Activated CD4-positive, alpha-beta T cell treated with anti-CD3 and anti-CD28 coated beads, Interleukin-2, amount 10 ng/mL, durations not matched to agents 7 days and 5 days (primary cell): ENCODE measurements at places on chromosomes 13 and 19. TPM values are rescaled to one million over a fixed set of nuclear protein-coding genes. Genes with fewer than 3 reads are reported as not detected.

ZNF723 gene
- total RNA-seq, result not detected

ZIC2 gene
- total RNA-seq, result not detected

ZNF66 gene
- total RNA-seq, result 14.0 TPM

BEST2 gene
- total RNA-seq, result not detected

FCGBP gene
- total RNA-seq, result 7.1 TPM

CBARP gene
- not detected for total RNA-seq

DIRAS1 gene
- total RNA-seq, result not detected

RFPL4AL1 gene
- not detected for total RNA-seq

MAP4K1 gene
- 313 TPM for total RNA-seq

SIGLECL1 gene
- total RNA-seq, result not detected

CEACAM8 gene
- total RNA-seq, result not detected

USHBP1 gene
- total RNA-seq, result not detected

CYP2A6 gene
- total RNA-seq, result not detected

PCDH9 gene
- total RNA-seq, result 0.30 TPM

GRWD1 gene
- total RNA-seq, result 31.0 TPM

CRX gene
- total RNA-seq, result not detected

ALOX5AP gene
- 88.7 TPM for total RNA-seq

KLK11 gene
- total RNA-seq, result not detected

ZNF431 gene
- total RNA-seq, result 25.8 TPM

CYP4F22 gene
- total RNA-seq, result 0.87 TPM

IGFL1 gene
- total RNA-seq, result not detected

SOX1 gene
- not detected for total RNA-seq

PGLYRP2 gene
- total RNA-seq, result 0.08 TPM

BCAM gene
- total RNA-seq, result not detected

FGF22 gene
- total RNA-seq, result 0.12 TPM

SYT5 gene
- not detected for total RNA-seq

CDC16 gene
- 81.6 TPM for total RNA-seq

WIZ gene
- total RNA-seq, result 31.6 TPM

EDNRB gene
- not detected for total RNA-seq

ANKLE1 gene
- 1.9 TPM for total RNA-seq

SIGLEC14 gene
- not detected for total RNA-seq

CSNK1G2 gene
- 112 TPM for total RNA-seq

CYP2F1 gene
- not detected for total RNA-seq

LHB gene
- total RNA-seq, result not detected

CAMSAP3 gene
- total RNA-seq, result 0.57 TPM

S1PR4 gene
- 162 TPM for total RNA-seq

ZNF439 gene
- total RNA-seq, result 9.7 TPM
